Mesothelial cell of epicardium (in vitro differentiated cells): ENCODE measurements at places on chromosomes 13 and 19. TPM values are rescaled to one million over a fixed set of nuclear protein-coding genes. Genes with fewer than 3 reads are reported as not detected.
A peak's percentile ranks its signal among the peaks of the same experiment; 100 is the strongest.

SAMD4B gene
- 128 to 143 TPM (median 133 TPM) in 3 replicates for total RNA-seq

CGB3 gene
- total RNA-seq: not detected in 3 replicates

ZNF17 gene
- 16.3 to 18.4 TPM (median 17.4 TPM) in 3 replicates for total RNA-seq

SPTBN4 gene
- total RNA-seq: 1.5 to 3.4 TPM (median 1.7 TPM) in 3 replicates

NBEA gene
- 31.9 to 34.5 TPM (median 32.8 TPM) in 3 replicates for total RNA-seq

YJEFN3 gene
- total RNA-seq: 19.0 to 22.6 TPM (median 20.7 TPM) in 3 replicates

C19orf38 gene
- 2.0 to 2.5 TPM (median 2.3 TPM) in 3 replicates for total RNA-seq

CDX2 gene
- 0.05 to 0.16 TPM in 2 of 3 replicates, not detected in the other for total RNA-seq

KRTDAP gene
- total RNA-seq: 1.9 to 3.3 TPM (median 2.5 TPM) in 3 replicates

CEACAM21 gene
- total RNA-seq: not detected in 3 replicates

CCNA1 gene
- total RNA-seq: 0.16 to 0.20 TPM (median 0.18 TPM) in 3 replicates

TEKTIP1 gene
- total RNA-seq: 2.3 to 3.5 TPM (median 2.6 TPM) in 3 replicates

FCER2 gene
- not detected in 3 replicates for total RNA-seq

DNA sequence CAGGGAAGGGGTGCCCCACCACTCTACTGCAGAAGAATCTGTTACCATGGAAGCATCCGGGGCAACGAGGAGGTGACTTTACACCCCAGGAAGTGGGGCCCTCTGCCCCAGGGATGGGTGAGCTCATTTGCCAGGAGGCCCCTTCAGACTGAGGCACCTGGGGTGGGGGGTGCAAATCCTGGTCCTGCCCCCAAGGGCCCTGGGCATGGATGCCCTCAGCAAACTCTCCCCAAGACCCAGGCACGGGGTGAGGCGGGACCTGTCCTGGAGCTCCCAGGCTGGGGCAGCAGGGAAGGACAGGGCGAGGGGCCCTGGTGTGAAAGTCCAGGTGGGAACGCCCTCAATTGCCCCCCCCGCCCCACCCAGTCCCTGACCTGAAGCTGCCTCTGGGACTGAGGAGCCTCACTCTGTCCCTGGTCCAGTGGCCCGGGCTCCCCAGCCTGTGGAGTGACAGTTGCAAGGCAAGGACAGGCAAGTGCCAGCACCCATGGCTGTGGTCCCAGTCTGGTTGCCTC is 52.5 kb downstream of the C1QTNF9 start:
- DNase-seq: no peak

DNA sequence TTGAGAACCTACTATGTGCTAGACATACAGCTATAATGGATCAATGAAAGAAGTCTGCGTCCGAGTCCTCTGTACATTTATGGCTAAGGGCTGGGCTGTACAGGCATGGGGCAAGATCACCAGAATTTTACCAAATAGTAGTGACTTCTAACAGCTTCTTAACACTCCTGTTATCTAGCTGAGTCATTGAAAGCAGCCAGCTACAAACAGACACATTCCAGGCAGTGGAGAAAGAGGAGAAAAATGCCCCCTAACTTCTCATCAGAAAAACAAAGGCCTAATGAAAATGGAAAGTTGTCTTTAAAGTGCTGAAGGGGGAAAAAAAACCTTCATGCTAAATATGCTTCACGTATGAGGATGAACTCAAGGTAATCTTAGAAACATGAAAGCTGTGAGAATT is 14.3 kb upstream of the ZNF667 start:
- DNase-seq: no peak

- DNase-seq: no peak
Observed at GRCh38 chr19:30649934-30650614, 277.9 kb downstream of the ZNF536 start.

GRCh38 chr19:7427944-7428343 is 60.9 kb downstream of the PEX11G start:
- DNase-seq: no peak

DNA sequence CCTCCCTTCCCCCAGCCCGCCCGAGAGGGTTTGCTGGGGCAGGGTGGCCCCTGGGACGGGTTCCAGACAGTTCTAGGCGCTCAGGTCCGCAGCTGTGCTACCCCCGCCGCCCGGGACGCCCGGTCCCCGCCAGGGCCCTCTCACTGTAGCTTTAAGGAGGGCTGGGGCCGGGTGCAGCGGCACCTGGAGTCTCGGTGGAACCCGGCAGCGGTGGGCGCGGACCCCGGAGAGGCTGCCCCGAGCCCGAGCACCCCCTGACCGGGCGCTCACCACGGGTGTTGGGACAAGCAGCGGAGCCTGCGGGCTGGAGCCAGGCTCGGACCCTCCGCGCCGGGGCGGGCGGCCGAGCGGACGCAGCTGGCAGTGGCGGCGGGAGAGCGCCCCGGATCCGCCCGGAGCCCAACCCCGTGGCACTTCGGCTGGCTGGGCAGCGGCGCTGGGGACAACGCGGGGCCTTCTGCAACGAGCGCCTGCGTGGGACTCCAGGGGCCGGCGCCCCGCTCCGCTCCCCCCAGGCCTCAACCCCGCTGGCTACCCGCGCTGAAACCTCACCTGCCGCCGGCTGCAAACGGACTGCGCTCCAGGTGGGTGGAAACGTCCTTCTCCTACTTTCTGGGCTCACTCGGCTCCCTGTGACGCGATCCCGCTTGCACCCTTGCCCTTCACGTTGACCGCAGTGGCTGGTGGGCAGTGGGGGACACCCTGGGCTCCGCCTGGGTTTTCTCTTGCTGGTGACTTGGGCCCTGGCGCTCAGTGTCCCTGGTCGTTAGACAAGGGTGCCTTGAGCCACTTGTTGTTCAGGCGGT is 81.1 kb downstream of the ZNF429 start:
- DNase-seq: peak; percentile 43

- DNase-seq: no peak
Observed at GRCh38 chr13:66532845-66533244, 697.3 kb downstream of the PCDH9 start.

DNA sequence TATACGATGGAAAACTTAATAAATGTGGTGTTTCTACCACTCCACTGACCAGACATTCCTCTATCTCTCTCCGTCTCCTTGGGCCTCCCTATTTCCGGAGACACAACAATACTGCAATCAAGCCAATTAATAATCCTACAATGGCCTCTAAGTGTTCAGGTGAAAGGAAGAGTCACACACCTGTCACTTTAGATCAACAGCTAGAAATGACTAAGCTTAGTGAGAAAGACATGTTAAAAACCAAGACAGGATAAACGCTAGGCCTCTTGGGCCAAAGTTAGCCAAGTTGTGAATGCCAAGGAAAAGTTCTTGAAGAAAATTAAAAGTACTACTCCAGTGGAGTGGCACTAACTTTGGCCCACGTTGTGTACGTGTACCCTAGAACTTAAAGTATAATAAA is 22.5 kb downstream of the ZDHHC20 start:
- DNase-seq: no peak

- no peak for DNase-seq
Observed at GRCh38 chr19:2240881-2241760, 4.5 kb downstream of the SF3A2 start.

- DNase-seq: no peak
Observed at GRCh38 chr19:44717603-44718002, 18.7 kb downstream of the CEACAM16 start.

- DNase-seq: no peak
Observed at GRCh38 chr13:99043831-99044231, 66.0 kb upstream of the DOCK9 start.

GRCh38 chr19:33804021-33804799 is 7.5 kb downstream of the KCTD15 start:
- DNase-seq: no peak

DNA sequence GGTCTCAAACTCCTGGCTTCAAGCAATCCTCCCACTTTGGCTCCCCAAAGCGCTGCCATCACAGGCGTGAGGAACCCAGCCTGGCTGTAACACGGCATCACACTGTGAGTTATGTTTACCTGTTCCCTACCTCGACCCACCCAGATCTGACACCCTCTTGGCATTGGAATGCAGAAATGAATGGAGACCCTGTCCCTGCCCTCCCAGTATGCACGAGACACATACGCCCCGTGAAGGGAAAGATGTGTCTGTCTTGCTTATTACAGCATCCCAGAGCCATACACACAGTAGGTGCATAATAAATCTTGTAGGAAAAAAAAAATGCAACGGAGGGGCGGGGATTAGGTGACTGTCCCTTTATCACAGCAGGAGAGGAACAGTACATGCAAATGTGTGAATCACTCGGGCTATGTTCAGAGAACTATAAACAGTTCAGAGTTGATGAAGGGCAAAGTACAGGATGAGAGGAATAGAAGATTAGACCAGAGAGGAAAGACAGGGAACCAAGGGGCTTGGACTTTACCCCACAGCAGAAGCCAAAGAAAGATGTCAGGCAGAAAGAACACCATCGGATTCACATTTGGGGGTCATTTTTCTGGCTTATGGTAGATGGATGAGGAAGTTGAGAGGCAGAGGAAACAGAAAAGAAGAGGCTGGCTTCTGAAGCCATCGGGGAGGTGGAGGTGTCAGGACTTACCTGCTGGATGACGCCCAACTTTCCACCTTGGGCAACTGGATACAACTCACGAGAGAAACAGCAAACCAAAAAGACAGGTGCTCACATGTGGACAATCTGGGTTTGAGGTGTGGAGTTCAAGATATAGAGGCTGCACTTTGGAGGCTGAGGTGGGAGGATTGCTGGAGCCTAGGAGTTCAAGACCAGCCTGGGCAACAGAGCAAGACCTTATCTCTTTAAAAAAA is 94.3 kb downstream of the INSR start:
- DNase-seq: no peak

DNA sequence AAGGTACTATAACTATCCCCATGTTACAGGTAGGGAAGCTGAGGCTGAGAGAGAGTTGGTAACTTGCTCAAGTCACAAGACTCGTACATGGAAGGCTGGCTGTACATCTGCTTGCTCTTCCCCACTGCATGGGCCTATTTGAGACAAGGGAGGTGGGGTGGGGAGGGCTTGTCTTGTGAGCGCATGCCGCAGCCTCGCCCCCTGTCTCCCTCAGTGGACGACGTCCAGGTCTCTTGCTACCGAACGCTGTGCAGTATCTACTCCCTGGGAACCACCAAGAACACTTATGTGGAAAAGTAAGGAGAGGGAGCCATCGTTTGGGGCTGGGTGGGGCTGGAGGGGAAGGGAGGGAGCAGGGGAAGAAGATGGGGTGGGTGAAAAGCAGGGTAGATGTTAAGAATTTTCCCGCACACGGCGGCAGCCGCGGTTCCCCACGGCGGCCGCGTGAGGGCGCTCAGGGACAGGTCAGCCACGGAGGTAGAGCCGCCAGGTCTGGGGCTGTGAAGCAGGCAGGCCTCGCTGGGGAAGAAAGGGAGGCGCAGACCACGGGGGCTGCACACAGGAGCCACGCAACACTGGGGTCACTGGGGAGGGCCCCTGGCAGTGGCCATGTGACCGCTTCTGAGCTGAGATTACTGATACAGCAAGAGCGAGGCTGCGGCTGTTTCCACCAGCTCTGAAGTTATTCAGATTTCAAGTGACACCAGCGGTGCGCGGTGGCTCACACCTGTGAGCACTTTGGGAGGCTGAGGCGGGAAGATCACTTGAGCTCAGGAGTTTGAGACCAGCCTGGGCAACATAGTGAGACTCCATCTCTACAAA is 81.5 kb downstream of the RYR1 start:
- peak; percentile 62 for DNase-seq

GRCh38 chr13:90806016-90806615 is 541.4 kb upstream of the MIR17HG start:
- DNase-seq: no peak

GRCh38 chr13:69410761-69411160 is 696.9 kb upstream of the ATXN8OS start:
- no peak for DNase-seq

GRCh38 chr19:13825489-13826441 is 30.5 kb downstream of the ZSWIM4 start:
- DNase-seq: no peak

DNA sequence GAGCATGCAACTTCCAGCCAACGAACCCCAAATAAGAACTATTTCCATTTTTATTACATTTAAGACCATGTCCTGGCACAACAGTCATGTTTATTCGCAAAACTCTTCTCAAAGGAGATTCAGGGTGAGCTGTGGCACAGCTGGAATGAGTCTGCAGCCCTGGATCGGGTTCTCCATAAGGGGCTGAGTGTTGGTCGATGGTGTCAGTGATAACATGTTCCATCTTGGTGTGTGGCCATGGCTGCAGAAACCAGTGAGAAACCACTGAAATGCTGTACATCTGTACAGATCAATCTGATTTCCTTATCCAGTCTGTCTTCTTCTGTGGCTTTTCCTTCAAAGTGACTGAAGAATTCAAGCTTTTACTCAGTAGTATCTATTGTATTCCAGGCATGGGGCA is 15.2 kb downstream of the FAM124A start:
- DNase-seq: no peak

GRCh38 chr13:73618275-73618865 is 515.8 kb downstream of the KLF12 start:
- DNase-seq: no peak

DNA sequence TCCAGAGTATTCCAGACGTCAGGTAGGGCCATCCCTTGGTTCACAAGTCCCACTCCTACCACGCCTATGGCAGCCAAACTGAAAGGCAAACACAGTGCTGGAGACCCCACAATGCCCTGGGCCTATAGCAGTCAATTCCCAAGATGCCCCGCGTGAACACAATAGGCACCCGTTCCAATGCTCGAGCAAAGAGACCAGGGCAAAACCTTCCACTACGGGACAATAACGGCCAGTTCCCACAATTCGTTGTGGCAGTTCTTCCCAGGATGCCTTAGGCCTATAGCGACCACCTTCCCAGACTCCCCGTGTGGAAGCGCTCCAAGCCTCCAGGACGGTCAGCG is 538 bp downstream of the ZNF428 start:
- DNase-seq: no peak

DNA sequence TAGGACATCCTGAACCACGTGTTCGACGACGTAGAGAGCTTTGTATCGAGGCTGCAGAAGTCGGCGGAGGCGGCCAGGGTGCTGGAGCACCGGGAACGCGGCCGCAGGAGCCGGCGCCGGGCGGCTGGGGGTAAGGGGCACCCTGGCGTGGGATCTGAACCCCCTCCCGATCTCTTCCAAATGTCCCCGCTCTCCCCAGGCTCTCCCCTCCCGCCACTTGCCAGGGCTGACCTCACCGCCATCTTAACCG is 6.0 kb downstream of the EPS8L1 start:
- DNase-seq: no peak

GRCh38 chr13:101331731-101332130 is 84.6 kb downstream of the NALCN start:
- DNase-seq: no peak

DNA sequence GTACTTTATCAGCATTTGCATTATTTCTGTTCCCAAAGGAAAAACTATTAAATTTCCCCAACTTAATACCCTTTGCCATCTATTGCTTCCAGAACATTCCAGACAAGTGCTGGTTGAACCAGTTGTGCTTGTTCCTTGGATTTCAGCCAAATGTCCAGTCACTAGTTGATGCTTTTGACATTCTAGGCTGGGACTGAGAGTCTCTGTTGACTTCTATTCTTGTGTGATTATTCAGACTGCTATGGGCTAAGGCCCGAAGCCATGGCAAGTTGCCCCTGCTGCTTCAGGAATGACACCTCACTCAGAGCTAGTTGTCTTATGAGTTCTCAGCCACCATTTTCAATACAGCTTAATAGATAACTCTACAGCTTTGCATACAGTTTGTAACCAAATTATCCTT is 458.1 kb upstream of the ARGLU1 start:
- DNase-seq: no peak

- DNase-seq: no peak
Observed at GRCh38 chr13:50584856-50585580, 258.5 kb downstream of the DLEU7 start.
